T-helper 2 cell treated with Interferon-gamma antibody and Interleukin-4, amounts not matched to agents 5 μg/mL and 100 μg/mL, for 36 hours (primary cell): ENCODE measurements at places on chromosomes 12 and 14.

GRCh38 chr14:67195279-67195678 lies 6.0 kb downstream of the GARIN2 start:
- no peak for DNase-seq

GRCh38 chr12:119175081-119175480 lies 3.6 kb upstream of the HSPB8 start:
- DNase-seq, result no peak

DNA sequence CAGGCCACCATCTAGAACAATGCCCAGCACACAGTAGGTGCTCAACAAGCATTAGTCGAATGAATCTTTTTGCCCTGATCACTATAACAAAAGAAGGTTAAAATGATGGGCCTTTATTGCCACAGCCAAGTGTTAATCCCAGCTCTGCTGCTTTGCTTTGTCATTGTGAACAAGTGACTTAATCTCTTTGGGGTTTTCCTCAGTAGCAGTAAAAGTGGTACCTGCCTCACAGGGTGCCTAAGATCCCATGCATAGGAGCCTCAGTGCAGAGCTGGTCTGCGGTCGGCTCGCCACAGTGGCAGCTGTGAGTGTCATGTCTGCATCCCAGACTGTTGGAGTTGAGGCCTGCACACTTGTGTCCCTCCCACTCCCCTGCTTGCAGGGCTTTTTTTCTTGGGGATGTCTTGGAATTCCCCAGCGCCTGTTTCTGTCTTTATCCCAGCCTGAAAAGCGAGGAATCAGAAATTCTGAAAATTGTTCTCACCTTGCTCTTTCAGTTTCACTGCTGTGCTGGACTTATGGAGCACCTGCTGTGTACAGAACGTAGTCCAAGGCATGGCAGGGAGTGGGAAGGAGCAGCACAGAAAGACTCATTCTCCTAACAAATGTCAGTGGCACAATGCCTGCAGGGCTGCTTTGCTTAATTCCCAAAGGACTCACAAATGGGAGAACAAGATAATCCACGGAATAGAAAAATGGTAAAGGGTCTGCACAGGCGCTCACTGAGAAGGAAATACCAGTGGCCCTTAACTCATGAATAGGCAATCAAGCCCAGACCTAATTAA lies 90.8 kb downstream of the EML1 start:
- no peak for DNase-seq

DNA sequence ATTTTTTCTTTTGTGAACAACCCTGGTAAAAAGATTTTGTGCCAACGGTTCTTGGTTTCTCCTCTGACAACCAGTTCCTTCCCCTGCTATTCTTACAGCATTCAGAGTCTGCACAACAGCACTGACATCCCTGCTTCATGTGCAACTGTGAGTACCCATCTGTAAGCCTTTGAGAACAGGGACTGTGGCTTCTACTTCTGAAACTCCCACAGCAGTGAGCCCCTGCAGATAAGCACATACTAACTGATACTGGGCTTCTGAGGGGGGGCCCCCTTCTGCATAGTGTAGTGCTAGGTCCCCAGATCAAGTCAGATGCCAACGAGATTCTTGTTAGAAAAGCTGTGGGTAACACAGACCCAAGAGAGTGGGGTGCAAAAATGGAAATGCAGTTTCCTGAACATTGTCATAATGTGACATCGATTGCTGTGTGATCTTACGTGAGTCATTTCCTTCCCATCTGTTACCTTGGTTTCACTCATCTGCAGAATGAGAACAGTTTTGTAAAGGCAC lies 11.1 kb upstream of the NINJ2 start:
- peak; percentile 91 for DNase-seq

GRCh38 chr14:100408350-100409002 lies 85.3 kb downstream of the SLC25A47 start:
- no peak for DNase-seq

GRCh38 chr12:112988224-112988623 lies 9.9 kb downstream of the OAS2 start:
- DNase-seq, result peak; percentile 40

- DNase-seq, result no peak
These were observed 8.5 kb downstream of the ZFP36L1 start for GRCh38 chr14:68784226-68784910.

DNA sequence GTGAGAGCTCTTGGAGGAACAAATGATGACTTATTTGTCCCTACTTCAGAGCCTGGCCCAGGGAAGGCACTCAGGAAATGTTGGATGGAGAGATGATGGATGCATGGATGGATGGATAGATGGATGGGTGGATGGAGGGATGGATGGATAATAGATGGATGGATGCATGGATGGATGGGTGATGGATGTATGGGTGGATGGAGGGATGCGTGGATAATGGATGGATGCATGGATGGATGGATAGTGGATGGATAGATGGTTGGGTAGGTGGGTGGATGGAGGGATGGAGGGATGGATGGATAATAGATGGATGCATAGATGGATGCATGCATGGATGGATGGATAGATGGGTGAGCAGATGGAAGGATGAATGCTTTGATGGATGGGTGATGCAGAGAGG lies 23.2 kb downstream of the GPR68 start:
- no peak for DNase-seq

GRCh38 chr14:40386433-40386832 lies 954.2 kb upstream of the FBXO33 start:
- DNase-seq, result no peak

- no peak for DNase-seq
These were observed 29.6 kb downstream of the ZNF664 start for GRCh38 chr12:124002654-124003053.

DNA sequence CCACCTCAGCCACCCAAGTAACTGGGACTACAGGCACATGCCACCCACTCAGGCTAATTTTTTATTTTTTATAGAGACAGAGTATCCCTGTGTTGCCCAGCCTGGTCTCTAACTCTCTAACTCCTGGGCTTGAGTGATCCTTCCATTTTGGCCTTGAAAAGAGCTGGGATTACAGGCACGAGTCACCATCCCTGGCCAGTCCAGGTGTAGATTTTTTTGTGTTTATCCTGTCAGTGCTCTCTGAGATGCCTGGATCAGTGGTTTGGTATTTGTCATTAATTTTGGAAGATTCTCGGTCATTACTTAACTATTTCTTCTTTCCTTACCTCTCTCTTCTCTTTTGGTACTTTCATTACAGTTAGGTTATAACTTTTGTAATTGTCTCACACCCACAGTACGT lies 5.3 kb upstream of the HIF1A start:
- DNase-seq, result no peak

DNA sequence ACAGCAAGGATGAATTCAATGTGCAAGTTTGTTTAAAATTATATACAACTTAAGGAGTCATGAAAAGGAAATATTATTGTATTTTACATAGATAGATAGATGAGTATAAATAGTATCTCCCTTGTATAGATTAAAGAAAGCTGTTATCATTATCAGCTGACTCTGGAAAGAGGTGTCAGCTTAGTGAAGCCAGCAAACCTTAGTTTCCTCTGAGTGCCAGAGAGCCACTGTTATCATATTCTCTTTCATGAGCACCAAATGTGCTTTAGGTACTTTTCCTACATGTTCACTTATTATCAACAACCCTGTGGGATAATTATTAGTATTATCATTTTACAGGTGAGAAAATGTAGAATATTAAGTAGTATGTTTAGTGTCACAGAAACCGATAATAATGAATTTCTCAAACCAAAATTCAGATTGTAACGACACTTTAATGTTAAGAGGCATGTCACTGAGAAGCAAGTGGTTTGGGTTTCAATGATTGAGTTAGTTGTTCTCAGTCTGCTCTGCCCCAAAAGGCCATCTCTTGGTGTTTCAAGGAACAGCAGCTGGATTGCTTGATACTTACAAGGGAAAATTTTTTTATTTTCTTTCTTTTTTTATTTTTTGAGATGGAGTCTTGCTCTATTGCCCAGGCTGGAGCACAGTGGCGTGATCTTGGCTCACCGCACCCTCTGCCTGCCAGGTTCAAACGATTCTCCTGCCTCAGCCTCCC lies 53.7 kb downstream of the PLEKHA5 start:
- DNase-seq, result no peak
